ENCODE measurements at places on chromosomes 1 and 21. TPM values are rescaled to one million over a fixed set of nuclear protein-coding genes. Genes with fewer than 3 reads are reported as not detected.

DNA sequence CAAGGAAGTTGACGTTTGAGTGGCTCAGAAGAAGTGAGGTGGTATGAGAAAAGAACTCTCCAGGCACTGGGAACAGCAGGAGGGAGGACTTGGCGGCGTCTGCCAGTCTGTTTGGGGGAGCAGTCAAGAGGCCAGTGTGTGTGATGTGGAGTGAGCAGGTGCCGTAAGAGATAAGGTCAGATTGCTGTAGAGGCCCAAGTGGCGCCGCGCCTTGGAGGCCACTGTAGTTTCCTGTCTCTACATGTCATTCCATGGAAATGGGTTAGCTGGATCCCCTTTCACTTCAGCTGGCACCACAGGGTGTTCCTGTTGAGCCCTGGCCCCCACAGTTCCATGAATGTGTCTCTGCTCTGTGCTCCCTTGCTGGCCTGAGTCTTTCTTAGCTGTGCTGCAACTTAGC is 35.5 kb upstream of the PTPRF start:
- no peaks in the 10 kb centered on the region for H3K4me1 ChIP-seq
- H3K4me3 ChIP-seq: no peak overlapping the region
- H3K27me3 ChIP-seq: no peaks in the 10 kb centered on the region
- no peaks in the 10 kb centered on the region for H3K36me3 ChIP-seq
- no peak for DNase-seq
- H3K27ac ChIP-seq: no peak overlapping the region

Gene FOXD2
- total RNA-seq: 10.7 TPM

DNA sequence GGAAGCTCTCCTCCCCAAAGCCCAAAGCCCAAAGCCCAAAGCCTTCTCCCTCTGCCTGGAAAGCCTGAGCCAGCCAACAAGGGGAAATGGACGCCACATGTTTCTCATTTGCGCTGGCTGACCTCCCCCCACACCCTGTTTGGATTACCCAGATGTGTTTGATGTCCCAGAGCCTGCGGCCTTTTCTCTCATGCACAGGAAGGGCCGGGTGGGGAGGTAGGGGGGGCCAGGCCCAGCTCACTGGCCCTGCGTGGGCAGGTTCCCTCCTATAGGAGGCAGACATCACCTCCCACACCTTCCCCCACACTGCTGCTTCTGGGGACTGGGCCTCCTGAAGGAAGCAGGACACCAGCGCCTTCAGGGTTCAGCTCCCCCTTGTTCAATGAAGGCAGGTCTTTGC is 116.3 kb downstream of the NAV1 start:
- peak; percentile 85 for DNase-seq
- peaks cover 12% of the 10 kb centered on the region for H3K4me1 ChIP-seq
- H3K36me3 ChIP-seq: peaks cover 2% of the 10 kb centered on the region
- H3K27ac ChIP-seq: no peak overlapping the region
- H3K27me3 ChIP-seq: no peaks in the 10 kb centered on the region
- no peak overlapping the region for H3K4me3 ChIP-seq

DNA sequence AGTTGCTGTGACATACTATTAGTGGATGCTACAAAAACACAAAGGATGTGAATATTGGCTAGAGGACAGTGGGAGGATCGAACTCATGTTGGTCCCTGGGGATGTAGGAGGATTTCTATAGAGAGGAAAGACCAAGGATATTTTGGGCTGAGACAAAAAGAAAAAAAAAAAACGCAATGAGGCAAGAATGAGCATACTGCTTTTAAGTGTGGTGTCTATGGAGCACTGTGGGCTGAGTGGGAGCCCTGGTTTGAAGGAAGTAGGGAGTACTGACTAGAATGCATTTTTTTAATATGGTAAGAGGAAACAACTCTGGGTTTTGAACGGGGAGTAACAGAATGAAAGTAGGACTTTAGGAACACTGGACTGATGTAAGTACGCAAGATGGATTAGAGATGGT is 450.7 kb downstream of the NEGR1 start:
- H3K4me1 ChIP-seq: no peaks in the 10 kb centered on the region
- no peak overlapping the region for H3K4me3 ChIP-seq
- H3K27me3 ChIP-seq: no peaks in the 10 kb centered on the region
- H3K27ac ChIP-seq: no peak overlapping the region

GRCh38 chr1:29487291-29487690 is 251.0 kb downstream of the PTPRU start:
- peaks cover 5% of the 10 kb centered on the region for H3K27me3 ChIP-seq
- H3K27ac ChIP-seq: no peak overlapping the region
- no peaks in the 10 kb centered on the region for H3K36me3 ChIP-seq
- H3K4me1 ChIP-seq: no peaks in the 10 kb centered on the region

DNA sequence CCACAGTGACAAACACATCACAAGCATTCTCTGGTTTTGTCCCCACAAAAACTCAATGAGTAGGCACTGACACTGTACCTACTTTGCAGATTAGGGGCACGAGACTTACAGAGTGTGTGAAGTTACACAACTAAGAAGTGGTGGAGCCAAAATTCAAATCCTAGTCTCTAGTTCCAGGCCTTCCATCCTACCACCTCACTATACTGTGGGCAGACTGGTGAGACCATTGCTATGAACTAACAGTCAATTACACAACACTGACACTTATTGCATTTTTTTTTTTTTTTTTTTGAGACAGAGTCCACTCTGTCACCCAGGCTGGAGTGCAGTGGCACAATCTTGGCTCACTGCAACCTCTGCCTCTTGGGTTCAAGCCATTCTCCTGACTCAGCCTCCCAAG is 71.4 kb downstream of the KCNN3 start:
- no peaks in the 10 kb centered on the region for H3K4me1 ChIP-seq
- H3K36me3 ChIP-seq: no peaks in the 10 kb centered on the region
